ENCODE measurements at places on chromosomes 11 and 22.

GRCh38 chr11:111911563-111912401 lies at the start of gene CRYAB:
Gene CRYAB, minus strand, starts transcription at chr11:111911770. Its CDS starts 46 bp downstream, at chr11:111911724.
- peak; percentile 95 for DNase-seq

DNA sequence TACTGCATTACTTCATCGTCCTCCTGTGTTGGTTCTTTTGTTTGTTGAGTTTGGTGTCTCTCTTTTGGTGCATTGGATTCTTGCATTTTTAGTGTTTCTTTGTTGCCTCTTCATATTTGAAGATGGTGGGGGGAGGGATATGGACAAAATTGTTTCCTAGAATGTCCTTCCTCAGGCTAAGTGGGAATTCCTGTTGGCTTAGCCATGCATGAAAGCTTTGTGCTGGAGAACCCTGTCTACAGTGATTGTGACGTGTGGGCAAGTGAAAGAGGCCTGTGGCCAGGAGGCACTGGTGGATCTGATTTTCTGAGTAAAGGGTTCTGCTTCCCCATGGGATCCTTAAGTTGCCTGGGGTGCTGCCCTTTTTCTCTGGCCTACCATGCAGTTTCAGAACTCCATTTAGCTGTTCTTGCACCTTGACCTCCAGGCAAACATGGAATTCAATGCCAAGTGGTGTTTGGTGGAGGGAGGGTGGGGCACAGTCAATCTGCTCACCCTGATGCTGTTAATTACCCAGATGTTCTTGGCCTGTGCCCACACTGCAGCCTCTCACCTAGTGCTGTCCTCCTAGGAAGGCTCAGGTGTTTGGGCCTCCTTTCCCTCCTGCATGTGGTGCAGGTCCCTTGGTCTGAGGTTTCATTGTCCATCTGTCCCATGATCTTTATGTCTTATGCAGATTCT lies 46.3 kb upstream of the SLC22A12 start:
- DNase-seq: no peak

GRCh38 chr11:27465629-27466028 lies 7.0 kb downstream of the LGR4 start:
- DNase-seq: no peak

DNA sequence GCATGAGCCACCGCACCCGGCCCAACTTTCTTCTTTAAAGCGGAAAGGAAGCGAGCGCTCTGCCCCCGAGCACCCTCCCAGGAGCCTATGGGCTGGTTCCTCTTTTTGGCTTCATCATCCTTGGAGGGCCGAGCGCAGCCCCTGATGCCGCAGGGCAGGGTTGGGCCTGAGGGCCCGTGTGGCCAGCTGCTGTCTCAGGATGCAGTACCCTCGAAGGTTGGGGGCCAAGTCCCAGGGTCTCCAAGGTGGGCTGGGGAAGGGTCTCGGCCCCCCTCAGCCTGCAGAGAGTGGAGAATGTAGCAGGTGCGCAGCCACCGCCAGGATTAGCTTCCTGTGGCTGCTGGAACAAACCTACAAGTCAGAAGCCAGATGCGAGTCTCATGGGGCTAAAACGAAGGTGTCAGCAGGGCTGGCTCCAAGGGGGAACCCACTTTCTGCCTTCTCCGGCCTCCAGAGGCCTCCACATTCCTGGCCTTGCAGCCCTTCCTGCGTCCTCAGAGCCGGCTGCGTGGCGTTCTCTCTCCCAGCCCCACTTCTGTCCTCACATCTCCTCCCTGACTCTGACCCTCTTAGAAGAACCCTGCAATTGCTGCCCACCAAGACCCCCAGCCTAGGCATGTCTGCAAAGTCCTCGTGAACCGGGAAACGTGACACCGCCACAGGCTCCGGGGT lies 2.9 kb downstream of the PANX2 start:
- DNase-seq: peak; percentile 61

All from aorta (tissue), 5 donors.